SK-N-SH treated with all-trans-retinoic acid at 6 μM for 48 hours (cell line): ENCODE measurements at places on chromosomes 1 and 21.

DNA sequence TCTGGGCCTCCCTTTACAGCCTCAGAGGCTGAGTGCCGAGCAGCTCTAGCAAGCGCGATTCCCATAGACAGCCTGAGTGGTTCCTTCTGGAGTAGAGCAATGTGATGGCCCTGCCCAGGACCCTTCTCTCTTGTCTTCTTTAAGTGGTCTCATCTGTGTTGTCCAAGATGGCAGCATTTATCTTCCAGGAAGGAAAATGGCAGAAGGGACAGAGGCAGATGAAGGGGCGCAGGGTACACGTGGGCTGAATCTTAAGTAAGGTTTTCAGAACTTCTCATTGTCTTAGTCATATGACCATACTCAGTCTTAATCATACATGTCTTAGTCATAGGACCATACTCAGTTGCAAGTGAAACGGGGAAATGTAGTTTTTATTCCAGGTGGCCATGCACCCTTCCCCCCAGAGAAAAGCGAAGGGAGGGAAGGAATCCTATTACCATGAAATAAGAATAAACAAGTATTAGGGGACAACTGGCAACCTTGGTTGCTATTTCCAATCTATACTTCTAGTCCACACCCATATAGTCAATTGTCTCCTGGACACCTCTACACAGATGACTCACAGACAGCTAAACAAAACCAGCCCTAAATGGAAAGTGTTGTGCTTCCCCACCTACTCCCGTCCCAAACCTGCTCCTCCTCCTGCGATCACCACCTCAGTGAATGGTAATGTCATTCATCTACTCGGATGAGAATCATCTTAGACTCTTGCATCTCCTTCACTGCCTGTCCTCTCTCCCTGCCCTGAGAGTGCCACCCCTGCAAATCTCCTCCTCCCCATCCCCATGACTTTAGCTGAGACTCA is 13.3 kb downstream of the OVAAL start:
- no peak for ATAC-seq

DNA sequence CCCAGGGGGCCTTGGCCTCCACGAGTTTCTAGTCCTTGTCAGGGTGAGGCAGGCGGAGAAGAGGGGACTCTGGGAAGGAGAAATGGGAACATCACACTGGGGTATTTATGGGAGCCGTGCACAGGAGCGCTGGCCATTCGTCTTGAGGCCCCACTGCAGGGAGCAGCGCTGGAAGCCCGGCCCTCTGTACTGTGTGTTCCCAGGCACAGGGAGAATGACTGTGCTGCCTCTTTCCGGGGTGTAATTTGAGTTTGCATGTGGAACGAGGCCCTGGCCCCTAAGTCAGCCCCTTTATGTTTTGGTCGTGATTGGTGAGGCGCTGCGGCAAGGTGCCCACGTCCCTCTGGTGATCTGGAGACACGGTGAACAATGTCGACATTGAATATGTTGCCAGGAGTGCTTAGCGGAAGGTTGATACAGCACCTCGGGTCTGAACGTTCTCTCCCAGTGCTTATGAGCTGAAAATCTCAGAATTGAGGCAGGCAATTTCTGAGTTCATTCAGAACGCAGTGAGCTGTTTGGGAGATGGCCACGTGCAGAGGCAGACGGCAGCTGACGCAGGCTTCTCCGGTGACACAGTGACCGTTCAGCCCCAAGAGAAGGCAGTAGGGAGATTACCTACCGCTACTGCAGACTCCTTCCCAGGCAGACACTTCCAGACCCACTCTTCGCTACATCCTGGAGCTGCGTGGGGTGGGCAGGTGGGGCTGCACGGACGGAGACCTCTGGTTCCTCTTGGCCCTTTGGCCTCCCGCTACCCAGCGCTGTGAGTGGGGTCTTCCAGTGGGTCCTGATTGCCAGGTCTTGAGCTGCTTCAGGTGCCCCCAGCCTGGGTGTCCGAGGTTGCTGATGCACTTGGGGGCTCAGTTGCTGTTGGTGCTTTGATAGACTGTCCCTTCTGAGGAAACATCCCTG is 265.8 kb downstream of the CAMTA1 start:
- ATAC-seq: no peak

GRCh38 chr1:18907021-18907916 is 4.9 kb upstream of the ALDH4A1 start:
- peak; percentile 9; the same call in 2 of the 3 replicates for ATAC-seq

GRCh38 chr1:222918801-222919477 is 104.1 kb downstream of the DISP1 start:
- ATAC-seq: no peak

- no peak for ATAC-seq
Observed at GRCh38 chr1:96987186-96987703, 265.7 kb downstream of the PTBP2 start.

DNA sequence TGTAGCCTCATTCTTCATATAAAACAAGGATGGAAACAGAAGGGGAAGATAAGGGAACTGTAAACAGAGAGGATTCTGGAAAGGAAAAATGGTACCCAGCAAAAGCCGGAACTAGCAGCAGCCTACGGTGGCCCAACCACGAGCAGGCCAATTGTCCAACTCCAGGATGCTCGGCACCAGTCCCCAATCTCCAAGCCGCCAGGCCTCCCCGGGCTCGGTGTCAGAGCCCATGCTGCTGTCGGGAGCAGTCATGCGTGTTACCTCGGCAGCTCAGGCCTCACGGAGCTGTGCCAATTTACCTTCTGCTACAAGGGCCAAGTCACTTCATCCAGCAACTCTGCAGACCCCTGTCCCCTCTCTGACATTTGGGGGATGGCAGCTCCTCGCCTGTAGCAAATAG is 130.8 kb downstream of the ZBTB18 start:
- ATAC-seq: no peak

DNA sequence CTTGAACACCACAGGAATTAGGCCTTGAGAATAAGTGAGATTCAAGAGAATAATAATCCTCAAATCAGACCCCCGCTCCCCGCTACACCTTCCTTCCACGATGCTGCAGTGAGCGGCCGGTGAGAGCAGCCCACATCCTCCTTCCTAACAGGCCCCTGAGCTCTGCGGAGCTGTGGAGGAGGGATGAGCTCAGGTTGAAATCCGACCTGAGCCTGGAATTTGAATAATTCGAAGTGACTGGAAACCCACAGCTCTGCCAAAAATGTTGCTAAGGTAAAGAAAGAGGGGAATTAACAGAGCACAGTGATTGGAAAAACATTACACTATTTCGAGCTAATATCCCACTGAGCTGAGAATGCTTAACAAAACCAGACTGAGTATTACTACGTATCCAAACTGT is 90.0 kb downstream of the URB2 start:
- peak; percentile 26; the same call in 2 of the 3 replicates for ATAC-seq

DNA sequence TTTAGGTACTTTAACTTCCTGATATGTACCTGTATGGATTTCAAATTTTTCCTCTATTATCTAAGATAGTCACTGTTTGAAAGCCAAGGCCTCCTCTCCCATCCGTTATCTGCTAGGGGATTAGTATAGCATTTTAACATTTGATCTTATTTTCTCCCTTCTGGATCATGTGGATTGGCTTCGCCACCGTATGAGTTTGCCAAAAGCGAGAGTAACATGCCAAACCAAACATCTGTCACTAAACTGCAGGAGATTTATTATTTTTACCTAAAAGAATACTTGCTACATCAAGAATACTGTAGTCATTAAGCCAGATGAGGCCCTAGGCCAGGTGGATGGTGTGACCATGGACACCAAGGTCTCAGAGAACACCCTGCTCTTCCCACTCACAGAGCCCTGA is 28.5 kb upstream of the EEIG2 start:
- no peak for ATAC-seq

GRCh38 chr1:1972976-1973715 is 30.4 kb downstream of the CFAP74 start:
- no peak for ATAC-seq

DNA sequence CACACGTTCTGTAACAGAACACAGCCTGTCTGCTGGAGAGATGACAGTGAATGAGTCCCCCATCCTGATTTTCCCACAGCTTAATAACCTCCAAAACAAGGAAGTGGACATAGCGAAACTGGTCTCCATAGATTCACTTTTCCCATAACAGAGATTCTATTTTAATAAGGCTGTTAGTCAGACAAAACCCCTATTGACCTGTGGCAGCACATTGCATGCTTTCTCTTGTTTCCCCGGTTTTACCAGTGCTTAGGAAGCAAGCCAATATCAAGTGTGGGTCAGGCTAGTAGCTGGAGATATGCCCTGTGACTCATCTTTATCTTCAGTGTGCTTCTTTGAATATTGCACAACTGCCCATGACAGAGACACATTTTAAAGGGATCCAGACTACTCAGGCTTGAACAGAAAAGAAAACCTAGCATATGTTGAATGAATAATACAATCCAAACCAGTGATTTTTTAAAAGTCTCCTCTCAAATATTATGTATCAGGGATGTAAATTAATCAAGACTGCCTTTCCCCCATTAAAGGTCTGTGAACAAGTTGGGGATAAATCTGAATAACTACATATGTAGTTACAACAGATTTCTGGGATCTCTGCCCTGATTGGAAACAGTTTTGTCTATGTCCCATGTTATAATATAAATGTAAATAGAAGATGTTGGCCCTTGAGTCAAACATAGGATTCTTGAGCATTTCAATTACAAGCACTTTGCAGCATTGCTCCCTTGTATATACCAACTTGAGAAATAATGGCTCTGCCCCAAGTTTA is 11.9 kb upstream of the CLDN8 start:
- ATAC-seq: peak; percentile 24; the same call in 1 of the 3 replicates

- no peak for ATAC-seq
Observed at GRCh38 chr1:242056988-242057744, 58.3 kb upstream of the MAP1LC3C start.

DNA sequence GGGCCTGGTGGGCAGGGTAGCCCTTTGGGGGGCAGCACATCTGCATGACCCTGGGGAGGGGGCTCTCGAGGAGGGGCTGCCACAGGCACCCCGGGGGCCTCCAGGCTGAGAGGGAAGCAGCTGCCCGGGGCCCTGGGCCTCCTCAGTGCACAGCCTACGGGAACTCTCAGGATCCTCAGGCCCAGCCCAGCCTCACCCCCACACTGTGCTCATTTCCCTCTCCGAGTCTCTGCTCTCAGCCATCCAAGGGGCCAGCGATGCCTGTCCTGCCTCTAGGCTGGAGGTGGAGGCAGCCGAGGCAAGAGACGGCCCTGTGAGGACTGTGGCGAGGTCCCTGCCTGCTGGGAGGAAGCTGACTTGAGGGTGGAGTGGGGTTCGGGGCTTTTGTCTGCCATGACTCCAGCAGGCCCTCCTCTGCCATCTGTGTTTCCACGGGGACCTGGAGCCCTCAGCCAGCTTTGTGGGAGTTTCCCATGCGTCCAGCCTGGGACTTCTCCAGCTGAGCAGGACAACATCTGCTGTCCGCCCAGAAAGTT is 7.2 kb upstream of the PLEKHG5 start:
- ATAC-seq: no peak

DNA sequence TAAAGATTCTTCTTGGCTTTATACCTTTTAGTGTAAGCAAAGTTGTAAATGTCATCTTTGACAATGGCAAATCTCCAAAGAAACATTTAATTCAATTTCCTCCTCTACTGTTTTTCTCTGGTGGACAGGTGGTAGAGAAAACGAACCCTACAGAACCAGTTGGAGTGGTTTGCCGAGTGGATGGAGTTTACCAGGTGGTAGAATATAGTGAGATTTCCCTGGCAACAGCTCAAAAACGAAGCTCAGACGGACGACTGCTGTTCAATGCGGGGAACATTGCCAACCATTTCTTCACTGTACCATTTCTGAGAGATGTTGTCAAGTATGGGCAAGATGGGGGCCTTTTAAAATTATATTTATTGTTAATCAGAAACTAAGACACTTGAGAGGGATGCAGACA is 25.8 kb downstream of the UAP1 start:
- no peak for ATAC-seq

DNA sequence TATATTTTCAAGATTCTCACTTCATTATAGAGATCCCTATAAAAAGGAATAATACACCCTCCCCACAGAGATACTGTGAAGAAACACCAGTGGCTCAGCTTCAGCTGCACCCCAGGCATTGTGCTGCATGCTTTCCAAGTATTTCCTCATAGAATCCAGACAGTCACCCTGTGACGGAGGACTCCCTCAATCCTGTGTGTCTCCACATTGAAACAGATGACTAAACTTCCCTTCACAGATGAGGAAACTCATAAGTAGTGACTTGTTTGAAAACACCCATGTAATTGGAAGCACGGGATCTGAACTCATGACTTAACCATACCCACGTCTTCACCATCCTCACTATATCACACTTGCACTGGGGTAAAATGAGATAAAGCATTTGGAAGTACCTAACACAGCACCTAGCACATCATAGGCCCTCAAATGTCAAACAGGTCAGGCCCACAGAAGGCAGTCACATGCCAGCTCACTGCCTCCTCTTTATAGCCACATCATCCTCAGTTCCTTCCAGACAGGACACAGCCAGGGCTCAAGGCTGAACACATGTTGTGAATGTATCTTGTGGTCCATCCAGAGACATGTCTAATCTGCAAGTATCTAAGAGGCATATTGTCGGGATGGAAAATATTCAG is 55.2 kb downstream of the GPR161 start:
- ATAC-seq: no peak

DNA sequence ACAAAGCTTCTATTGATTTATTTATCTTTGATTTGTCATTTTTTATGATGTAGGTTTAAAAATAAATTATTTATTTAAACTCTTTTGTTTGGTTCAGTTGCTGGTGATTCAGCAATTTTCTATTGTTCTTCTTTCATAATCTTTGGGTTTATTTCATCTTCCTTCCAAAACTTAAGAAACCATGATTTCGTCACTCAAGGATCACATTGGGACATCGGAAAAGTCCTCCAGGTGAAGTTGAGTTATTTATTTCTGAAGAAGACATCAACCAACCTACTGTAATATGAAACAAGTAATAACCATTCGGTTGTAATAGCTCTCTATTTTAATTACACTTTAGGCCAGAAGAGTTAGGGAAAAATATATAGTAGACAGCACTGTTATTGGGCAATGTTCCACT is 23.0 kb upstream of the WLS start:
- ATAC-seq: no peak

- ATAC-seq: peak; percentile 40; the same call in 1 of the 3 replicates
Observed at GRCh38 chr21:29481641-29482040, 182.9 kb downstream of the BACH1 start.

DNA sequence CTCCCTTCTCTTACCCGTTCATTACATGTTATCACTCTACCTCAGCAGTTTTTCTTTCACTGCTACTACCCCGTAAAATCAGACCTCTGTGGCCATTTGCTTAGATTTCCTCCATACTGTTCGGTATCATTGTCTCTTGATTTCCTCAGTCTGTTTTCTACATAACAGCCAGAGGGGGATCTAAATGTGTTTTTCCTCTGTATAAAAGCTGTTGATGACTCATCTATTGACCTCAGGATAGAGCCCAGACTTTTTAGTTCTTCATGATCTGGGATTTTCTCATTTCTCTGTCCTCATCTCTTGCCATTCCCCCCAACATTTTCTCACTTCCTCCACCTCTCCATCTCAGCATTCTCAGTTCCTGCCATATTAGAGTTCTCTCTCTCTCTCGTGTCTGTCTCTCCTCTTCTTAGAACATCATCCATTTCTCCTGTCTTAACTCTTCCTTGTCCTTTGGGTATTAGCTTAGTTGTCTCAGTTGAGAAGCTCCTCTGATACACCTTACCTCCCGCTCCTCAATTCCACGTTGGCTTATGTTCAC is 10.5 kb downstream of the OTUD3 start:
- no peak for ATAC-seq
